D721Med (cell line): ENCODE measurements at places on chromosomes 5 and 9.

- DNase-seq: no peak
Observed at GRCh38 chr5:138925090-138925635, 50.0 kb upstream of the LRRTM2 start.

GRCh38 chr5:102834438-102834964, 79.4 kb downstream of the PAM start:
- DNase-seq: no peak

DNA sequence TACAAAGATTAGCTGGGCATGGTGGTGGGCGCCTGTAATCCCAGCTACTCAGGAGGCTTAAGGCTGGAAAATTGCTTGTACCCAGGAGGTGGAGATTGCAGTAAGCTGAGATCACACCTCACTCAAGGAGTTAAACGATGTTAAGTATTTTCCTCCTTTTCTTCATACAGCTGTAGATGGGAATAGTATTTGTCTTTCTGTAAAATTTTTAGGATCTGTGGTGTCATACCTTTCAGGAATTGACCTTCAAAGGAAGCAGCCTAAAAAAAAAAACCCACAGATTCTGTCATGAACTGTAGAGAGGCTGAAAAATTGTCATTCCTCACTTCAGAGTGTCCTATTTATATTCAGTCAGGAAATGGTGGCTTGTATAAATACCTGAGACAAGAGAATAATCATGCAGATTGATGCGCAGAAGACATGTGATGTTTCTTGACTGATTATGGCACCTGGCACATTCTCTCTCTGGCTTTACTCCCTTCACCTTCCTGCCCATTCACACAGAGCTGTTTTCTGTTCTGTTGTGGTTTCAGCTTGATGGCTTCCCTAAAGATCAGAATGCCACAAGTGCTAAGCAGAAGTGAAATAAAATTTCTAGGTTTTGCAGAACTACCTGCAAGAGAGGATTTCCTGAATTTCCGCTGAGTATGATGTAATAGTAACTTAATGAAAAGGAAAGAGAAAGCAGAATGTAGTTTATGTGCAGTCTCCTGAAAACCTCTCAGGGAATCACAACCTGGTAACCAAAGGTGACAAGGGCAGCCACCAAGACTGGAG, 3.8 kb downstream of the IFNA1 start:
- DNase-seq: no peak

- no peak for DNase-seq
Observed at GRCh38 chr5:98111686-98112085, 661.8 kb upstream of the RGMB start.

- no peak for DNase-seq
Observed at GRCh38 chr9:130561056-130561455, 18.3 kb upstream of the FUBP3 start.

- no peak for DNase-seq
Observed at GRCh38 chr5:72452515-72453245, 54.5 kb downstream of the ZNF366 start.
